ENCODE measurements at places on chromosomes 5 and 9.

DNA sequence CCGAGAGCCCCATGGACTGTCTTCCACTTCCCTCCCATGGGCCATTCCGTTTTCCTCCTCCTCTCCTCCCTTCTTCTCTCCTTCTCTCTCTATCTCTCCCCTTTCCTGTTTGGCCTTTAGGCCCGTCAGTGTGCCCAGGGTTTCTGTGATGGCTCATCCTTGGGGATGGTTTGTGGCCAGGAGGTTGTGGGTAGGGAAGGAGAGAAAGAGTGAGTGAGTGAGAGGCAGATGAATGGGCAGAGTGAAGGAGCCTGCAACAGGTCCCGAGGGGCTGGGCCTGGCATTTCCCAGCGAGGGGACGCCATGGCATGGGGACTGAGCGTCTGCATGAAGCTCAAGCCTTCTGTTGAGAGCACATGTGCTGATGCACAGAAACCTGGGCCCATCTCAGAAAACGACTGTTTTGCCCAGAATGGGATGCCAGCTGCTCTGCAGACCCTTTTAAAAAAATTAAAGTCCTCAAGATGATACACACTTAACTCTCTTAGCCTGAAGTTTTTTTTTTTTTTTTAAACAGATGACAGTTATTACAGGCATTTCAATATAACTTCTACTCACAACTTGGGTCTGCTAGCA, 69.1 kb downstream of the PRRT1B start:
- DNase-seq: no peak

DNA sequence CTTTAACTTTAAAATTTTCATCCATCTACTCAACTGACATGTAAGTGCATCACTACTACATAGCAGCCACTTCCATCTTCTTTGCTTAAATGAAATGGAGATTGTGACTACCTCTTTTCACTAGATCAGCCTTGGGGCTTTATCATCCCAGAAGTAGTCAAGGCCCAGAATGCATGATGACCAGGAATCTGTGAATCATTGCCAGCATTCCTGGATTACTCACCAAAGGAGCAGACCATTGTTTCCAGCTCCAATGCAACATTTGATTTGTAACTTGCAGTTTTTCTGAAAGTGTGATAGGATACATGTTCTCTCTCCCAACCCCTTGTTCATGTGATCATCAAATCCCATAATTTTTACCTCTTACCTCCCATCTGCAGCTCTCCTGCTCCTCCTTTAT, 65.1 kb downstream of the PLPPR1 start:
- DNase-seq: no peak

DNA sequence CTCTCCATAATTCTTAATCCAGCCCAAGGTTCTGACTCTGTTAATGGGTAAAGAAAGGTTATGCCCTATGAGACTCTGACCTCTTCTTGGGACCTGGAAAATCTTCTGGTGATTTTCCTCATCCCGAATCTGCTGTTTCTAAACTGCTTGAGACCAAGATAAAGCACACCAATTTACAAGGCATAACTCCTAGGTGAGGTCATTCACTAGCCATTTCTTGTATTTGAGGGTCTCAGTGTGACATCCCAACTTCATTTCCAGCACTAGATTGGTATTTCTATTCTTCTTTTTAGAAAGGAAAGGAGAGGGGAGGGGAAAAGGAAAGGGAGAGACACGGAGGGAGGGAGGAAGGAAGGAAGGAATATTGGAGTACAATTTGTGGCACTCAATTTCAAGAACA, 51.6 kb downstream of the SLC1A1 start:
- no peak for DNase-seq

- DNase-seq: no peak
Observed at GRCh38 chr5:143359869-143360268, 43.6 kb downstream of the NR3C1 start.

DNA sequence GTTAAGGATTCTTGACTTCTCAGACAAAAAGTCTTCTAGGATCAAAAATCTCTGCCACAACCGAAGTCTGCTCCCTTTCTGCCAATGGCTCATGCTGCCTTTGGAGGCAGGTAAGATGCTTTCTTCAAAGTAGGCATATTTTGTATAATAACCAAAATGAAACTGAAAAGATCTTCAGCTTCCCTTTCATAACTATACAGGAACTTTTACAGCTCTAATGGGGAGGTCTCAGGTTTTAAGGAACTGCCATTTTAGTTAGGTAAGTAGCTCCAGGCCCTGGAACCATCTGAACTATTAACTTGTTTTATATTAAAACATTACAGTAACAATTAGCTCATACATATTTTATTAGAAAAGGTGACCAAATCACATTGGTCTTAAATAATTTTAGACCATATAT, 110.9 kb upstream of the FREM1 start:
- DNase-seq: no peak

- no peak for DNase-seq
Observed at GRCh38 chr5:83683836-83684235, 36.8 kb downstream of the HAPLN1 start.

DNA sequence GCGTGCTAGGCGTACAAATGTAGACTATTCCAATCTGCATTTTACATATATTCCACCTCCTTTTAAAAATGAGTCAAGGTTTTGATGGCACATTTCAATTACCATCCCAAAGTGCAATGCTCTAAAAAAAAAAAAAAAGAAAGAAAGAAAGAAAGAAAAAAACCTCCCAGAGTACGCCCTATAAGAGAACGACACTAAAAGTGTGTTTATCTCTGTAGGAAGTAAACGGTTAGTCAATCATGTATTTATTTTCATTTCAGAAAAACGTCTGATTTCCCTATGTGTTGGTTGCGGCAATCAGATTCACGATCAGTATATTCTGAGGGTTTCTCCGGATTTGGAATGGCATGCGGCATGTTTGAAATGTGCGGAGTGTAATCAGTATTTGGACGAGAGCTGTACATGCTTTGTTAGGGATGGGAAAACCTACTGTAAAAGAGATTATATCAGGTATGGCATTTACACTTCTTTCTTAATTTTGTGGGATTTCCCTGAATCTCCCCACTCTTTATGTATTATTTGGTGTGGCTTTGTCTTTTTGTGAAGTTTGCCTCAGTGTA, 1.1 kb downstream of the ISL1 start:
- no peak for DNase-seq
